ENCODE measurements at places on chromosomes 7 and 10.

DNA sequence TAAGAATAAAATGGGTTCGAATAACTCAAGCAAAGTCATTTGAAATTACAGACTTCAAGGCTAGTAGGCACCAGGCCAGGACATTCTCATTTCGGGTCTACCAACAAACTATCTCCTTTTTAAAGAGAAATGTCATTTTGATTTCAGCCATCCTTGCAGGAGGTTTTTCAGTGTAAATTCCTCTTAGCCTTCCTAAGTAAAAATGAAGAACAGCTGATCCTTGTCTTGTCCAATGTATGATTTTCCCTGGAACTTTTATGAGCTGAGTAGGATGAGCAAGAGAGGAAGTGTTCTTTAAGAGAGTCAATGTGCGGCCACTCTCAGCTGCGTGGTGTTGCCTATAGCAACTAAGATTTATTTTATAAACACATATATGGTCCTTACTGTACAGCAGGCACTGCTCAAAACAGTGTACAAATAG, 110.1 kb downstream of the PLCE1 start:
- ATAC-seq: no peak

GRCh38 chr10:17576768-17577167, 40.4 kb downstream of the HACD1 start:
- no peak for ATAC-seq

- no peak for ATAC-seq
Measured at GRCh38 chr10:32582946-32583345, 137.0 kb downstream of the CCDC7 start.

DNA sequence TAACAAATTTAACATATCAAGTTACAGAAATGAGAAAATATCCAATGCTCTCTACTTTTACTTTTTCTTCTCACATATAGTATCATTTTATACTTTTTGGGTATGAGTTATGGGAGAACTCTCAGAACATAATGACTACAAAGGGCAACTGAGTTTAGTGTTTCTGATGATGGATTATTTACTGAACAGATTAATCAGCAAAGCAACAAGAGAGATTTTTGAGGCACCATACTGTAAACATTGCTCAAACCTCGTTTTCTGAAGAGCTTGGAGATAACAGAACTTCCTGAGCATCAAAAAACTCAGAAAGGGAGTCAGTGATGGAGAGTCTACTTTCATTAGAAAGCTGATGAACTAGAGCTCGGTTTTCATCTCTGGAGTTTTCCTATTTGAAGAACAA, 84.8 kb upstream of the GSDME start:
- no peak for ATAC-seq

DNA sequence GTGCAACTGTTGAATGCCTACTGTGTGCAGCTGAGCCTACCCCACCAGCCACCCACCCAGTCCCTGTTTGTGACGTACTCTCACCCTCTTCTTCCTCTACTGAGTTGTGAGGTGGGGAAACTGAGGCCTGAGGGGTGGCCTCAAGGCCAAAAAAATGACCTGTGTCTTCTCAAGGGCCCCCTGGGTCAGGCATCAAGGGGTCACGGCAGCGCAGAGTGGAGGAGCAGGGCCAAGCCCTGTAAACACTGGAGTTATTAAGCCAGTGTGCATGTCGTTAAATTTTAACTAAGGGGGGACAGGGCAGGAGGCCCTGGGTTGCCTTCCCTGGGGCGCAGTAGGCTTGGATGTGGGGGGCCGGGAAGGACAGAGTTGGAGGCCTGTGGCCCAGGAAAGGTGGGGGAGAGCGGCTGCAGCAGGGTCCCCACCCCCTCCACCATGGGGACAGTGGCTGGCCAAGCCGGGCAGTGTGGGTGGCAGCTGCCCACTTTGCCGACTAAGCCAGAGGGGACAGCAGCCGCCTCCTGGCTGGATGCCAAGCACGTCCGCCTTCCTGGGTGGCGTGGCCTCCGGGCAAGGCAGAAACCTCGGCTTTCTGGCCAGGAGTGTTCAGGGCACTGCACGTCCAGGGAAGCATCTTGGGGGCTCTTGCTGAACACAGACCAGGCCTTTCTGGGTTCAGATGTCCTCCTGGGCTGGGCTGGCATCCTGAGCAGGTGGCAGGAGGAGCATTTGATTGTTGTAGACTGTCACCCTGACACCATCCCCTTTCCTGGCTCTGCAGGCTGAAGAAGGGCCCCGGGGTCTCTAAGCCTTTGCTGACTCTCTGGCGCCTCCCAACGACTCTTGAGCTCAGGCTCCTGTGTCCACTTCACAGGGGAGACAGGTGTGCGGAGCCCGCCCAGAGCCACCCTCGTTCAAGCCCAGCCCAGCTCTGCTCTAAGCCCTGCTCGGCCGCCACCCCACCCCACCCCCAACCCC, 1.9 kb downstream of the SLC29A4 start:
- peak; percentile 11 for ATAC-seq

- ATAC-seq: peak; percentile 97
Measured at GRCh38 chr7:38908759-38909335, at the start of gene VPS41. TSS of gene VPS41 (minus strand) at chr7:38909191. CDS start at chr7:38909174, 17 bp downstream.

DNA sequence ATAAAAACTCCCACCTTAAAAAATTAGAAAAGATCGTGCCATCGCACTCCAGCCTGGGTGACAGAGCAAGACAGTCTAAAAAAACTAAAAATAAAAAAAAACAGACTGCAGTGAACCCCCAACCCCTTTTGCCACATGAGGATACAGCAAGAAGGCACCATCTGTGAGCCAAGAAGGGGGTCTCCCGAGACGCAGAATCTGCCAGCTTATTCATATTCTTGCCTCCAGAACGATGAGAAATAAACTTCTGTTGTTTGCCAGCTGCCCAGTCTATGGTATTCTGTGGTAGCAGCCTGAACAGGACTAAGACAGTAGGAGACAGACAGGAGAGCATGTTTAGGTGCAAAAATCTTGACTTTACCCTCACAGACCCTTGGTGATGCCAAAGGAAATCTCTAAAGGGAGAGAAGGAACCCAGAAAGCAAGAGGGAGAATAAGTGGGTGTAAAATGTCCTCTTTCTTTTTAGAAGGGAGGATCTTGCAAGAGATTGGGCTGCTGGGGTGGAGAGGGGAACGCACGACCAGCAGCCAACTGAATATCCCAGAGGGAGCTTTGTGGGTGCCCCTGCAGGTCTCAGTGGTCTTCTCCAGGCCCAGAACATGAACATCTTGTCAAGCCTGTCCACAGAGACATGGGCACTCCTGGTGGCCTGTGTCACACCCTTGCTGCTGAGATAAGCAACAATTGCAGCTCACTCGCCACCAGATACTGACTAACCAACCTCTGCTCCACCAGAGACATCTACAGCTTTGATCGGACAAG, 400.7 kb upstream of the FOXK1 start:
- ATAC-seq: no peak

- ATAC-seq: peak; percentile 42
Measured at GRCh38 chr7:75879771-75880184, 944 bp downstream of the RHBDD2 start.

DNA sequence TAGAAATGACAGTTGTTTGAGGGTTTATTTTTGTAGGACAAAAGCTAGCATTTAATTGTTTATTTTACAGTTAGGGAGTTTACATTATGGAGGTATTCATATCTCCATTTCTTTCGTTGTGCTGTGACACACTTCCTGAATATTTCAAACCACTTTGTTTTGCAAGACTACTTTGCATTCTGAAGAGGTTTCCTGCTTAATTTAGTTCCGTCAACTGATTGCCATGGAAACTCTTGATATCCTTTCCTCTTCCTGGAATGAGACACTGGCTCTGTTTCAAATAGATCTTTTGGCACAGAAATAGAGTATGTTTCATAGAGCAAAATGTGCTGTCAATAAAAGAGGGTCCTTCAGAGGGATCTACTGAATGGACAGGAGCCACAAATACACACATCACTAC, 159.5 kb upstream of the AGR3 start:
- no peak for ATAC-seq

DNA sequence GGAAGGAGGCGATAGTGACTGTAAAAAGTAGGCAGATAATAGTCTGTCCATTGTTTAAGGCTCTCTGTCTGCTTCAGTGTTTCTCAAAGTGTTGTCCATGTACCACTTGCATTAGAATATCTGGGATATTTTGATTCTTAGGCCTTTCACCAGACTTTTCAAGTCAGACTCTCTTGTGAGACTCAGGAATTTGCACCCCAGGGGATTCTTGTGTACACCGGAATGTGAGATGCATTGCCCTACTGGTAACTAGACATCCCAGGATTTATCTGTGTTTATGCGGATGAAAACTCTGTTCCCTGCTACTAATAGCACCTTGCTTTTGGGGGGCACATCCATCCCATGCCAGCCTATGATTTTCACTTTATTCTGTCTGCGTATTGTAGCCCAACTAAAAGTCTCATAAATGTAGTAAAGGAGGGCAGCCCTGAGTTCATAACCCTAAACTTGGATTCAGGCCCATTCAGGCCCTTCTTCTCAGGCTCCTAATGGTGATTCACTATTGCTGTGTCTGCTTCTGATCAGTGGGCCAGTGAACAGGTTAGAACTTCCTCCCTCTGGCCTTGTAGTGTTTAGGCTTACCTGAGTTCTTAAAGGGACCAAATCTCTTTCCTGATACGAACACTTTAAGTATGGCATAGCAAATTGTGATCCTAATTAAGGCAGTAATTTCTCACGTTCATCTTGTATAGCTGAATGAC, 71.8 kb upstream of the RPA3 start:
- no peak for ATAC-seq

DNA sequence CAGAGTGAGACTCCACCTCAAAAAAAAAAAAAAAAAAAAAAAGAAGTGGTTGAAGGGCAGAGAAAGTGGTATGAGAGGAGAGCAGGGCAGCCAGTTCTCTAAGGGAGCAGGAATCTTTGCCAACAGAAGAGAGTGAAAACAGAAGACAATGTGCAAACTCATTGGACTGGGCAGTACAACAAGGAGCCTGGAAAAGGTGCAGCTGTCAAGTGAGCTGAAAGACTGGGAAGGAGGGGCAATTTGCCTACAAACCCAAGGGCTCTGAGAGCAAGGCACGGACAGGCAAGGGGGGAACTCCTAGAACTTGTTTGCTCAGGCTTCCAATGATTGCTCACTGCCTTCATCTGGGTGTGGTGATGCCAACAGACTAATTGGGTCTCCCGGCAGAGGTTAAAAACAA, 9.5 kb downstream of the ACTR1A start:
- ATAC-seq: no peak

- no peak for ATAC-seq
Measured at GRCh38 chr10:49240946-49241345, 52.8 kb upstream of the TMEM273 start.

DNA sequence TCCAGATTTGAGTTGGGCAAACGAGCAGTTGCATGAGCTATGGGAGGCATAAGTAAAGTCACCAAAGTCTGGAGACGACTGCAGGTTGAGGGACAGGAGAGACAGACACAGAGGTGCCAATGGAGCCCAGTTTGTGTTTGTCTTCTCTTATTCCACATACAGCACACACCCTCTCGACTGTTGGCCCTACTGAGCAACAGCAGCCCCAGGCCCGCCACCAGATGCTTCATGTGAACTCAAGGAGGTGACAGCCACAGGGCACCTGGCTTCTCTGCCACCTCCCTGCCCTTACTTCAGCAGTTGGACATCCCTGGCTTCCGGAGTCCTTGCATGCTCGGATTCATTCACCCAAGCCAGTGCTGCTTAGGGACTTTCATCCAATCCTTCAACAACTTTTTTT, 6.5 kb upstream of the ATOH7 start:
- ATAC-seq: no peak

- ATAC-seq: no peak
Measured at GRCh38 chr7:944744-945143, 9.7 kb downstream of the ADAP1 start.

DNA sequence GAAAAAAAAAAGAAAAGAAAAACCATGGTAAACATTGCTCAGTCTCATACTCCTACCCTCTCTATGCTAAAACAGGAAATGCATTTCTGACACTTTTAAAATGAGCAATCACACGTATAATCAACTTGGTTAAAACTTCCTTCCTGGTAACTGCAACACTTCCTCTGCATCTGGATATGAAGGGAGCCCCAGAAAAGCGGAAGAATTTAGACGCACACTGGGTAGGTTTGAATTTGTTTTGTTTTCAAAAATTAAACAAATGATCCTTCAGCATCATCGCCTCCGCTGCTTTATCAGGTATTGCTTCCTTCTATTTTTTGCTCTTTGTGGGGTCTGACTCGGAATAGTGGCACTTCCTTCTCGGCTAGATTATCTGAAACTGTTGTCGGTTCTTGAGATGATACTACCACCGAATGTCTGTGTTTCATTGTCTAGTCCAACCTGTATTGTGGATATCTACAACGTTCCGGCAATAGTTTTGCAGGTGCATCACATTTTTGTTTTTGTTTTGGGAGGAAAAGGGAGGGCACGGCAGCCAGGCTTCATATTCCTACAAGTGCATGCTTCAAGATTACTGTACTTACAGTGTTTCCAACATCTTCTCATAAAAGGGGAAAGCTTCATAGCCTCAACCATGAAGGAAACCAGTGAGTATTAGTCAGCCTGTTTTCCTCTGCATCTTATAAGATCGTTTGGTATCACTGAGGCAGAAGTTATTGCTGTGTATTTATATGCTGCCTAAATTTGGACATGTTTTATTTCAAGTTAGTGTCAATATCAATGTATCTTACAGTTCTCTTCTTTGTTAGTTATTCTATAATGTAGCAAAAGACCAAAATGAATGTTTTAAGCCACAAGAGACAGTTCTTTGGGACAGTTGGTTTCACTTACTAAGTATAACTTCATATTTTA, at the start of gene PIK3CG:
Gene PIK3CG, plus strand, starts transcription at position 153 of the 912 bp plus-strand sequence. CDS start 2,280 bp downstream, outside the sequence.
- peak; percentile 78 for ATAC-seq
